ENCODE measurements at places on chromosomes 6 and 20. TPM values are rescaled to one million over a fixed set of nuclear protein-coding genes. Genes with fewer than 3 reads are reported as not detected.

- peak; percentile 40 for DNase-seq
Observed at GRCh38 chr6:137883400-137884148, 16.5 kb downstream of the TNFAIP3 start.

- peak; percentile 72 for DNase-seq
Observed at GRCh38 chr20:2114990-2115681, 13.5 kb downstream of the STK35 start.

GRCh38 chr20:48120120-48120519, 334.8 kb upstream of the SULF2 start:
- DNase-seq = no peak

DNA sequence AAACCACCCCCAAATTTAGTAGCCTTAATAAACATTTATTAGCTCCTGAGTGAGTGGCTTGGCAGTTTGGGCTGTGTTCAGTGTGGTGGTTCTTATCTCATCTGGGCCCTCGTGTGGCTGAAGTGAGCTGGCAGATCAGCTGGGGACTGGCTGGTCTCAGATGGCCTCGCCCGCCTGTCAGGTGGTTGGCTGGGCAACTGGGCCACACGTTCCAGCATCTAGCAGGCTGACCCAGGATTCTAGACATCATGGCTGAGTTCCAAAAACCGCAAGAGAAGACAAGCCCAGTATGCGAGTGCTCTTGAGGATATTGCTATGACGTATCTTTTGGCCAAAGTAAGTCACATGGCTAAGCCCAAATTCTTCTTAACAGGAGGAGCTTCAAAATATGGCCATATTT, 28.9 kb downstream of the EIF2S2 start:
- peak; percentile 86 for DNase-seq

GRCh38 chr6:42704937-42705374, 17.4 kb downstream of the PRPH2 start:
- no peak for DNase-seq

GRCh38 chr20:58612121-58612691, 38.9 kb upstream of the STX16 start:
- DNase-seq = no peak

- peak; percentile 45 for DNase-seq
Observed at GRCh38 chr6:55445648-55446204, 118.5 kb downstream of the GFRAL start.

- peak; percentile 28 for DNase-seq
Observed at GRCh38 chr6:130140084-130140483, 82.7 kb downstream of the SAMD3 start.

GRCh38 chr6:111944541-111944940, 71.3 kb upstream of the FYN start:
- no peak for DNase-seq

DNA sequence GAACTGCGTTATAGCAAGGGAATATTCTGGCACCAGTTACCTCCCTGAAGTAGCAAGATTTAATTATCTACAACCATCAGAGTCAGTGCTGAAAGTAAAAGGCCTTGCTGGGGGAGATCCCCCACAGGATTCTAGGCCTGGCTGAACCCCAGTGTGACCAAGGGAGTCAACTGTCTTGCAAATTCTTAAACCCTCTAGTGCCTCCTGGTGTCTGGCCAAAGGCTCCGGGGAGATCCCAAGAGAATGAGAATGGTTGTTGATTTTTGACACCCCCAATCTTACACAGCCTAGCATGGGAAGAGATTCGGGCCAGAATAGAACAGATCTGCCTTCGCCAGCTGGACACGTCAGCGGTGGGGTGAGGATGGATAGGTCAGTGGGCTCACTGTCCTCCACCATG, 179.4 kb downstream of the ERMARD start:
- no peak for DNase-seq

DNA sequence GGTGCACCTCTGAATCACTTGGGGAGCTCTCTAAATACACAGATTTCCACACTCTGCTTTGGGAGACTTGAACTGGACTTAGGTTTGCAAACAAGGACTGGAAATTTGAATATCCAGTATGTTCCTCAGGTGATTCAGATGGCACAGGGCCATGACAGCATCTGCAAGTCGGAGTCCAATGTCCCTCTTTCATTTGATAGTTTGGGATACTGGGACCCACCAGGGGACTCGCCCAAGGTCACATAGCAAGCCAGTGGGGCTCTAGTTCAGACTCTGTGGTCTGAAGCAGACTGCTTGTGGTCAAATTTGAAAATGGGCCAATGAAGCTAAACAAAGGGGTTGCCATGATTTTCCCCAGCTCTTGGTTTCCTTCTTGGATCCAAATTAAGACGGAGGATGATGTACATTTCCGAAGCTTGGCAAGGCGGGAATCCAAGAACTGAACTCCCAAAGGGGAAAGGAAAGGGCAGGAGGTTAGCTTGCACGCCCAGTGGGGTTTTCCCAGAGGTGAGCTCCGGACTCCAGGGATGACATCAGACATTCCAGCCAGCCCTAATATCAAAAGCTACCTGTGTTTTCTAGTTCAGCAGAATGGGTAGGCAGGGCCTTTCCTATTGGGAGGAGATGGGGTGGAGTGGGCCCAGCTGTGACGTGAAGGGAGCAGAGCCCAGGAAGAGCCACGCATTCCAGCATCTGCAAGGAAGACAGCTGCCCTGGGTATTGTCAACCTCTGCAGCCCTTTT, 3.4 kb upstream of the SYS1 start:
- DNase-seq = no peak

- no peak for DNase-seq
Observed at GRCh38 chr6:46078294-46078693, 51.5 kb upstream of the ENPP4 start.

The FKBP1C gene
- total RNA-seq = 0.72 TPM

The OXT gene
- not detected for total RNA-seq

The RAD21L1 gene
- under 0.01 TPM for total RNA-seq

The SAMD5 gene
- total RNA-seq = 2.2 TPM

The PPIL6 gene
- total RNA-seq = 0.18 TPM

The GPANK1 gene
- total RNA-seq = 6.1 TPM

The IL17A gene
- not detected for total RNA-seq

The GLP1R gene
- not detected for total RNA-seq
